ENCODE measurements at places on chromosomes 5 and 9.

DNA sequence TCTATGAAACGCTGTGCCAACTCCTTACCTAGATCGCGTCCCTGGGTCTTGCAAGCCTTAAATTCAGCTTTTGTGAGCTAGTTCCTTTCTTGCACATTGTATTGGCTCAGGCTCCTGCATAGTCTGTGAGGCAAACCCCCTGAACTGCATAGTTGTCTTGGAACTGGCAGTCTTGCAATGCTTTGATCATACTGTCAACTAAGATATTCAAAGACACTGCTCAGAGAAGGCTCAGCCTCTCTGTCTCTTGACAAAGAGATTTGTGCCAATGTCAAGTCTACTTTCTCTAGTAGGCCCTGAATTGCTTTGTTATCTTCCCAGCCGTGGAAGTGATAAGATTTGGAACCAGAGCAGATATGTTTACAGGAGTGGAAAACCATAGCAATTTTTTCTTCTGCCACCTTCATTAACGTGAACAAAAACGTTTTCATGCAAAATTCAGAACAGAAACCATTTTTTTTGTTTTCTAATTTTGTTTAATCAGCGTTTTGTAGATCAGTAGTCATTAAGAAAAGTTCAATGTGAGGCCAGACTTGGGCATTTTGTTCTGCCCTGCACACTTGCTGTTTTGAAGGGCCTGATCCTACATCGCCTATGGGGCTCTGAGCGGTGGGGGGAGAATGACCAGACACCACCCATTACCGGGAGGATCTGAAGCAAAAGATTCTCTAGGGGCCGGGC is 27.6 kb upstream of the ENTREP1 start:
- no peak for DNase-seq

DNA sequence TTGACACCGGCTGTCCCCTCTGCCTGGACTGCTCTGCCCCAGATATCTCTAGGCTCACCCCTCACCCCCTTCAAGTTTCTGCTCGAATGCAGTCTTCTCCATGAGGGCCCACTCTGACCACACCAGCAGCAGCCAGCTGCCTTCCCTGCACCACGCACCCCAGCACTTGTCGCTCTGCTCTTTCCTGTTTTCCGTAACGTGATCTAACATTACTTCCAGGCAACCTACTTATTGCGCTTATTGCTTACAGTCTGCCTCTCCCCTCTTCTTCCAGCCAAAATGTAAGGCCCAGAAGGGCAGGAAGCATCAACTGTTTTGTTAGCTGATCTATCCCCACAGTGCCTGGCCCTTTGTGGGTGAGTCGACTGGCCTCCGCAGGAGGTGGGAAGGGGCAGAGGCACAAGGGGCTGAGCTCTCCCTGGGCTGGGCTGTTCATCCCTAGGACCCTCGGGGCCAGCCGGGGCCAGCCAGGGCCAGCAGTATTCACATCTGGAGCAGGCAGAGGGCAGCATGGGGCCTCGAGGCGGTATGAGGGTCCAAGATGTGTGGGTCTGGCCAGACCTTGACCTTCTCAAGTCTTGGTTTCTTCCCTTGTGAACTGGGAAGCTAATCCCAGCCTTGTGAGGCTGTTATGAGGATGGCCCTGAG is 11.6 kb upstream of the DBN1 start:
- DNase-seq = no peak

GRCh38 chr5:54180630-54181031 is 129.7 kb downstream of the ARL15 start:
- DNase-seq = no peak

DNA sequence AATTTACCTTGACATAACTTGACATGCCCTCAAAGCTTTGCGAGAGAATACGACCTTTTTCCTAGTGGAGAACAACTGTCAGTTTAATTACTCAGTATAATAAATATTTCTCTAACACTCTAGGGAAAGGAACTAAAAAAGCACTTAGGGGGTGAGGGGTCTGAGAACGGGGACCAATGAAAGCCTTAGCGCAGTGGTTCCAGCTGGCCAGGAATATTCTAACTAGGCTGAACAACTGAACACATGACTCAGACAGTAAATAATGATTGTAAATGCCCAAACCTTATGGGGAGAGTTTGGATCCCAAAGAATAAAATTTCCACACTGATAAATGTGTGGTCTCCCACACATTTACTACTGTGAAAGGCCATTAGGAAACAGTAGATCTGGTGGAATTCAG is 14.9 kb downstream of the MYO10 start:
- DNase-seq = no peak

- no peak for DNase-seq
These were observed 14.2 kb downstream of the TCERG1 start for GRCh38 chr5:146461319-146461718.

DNA sequence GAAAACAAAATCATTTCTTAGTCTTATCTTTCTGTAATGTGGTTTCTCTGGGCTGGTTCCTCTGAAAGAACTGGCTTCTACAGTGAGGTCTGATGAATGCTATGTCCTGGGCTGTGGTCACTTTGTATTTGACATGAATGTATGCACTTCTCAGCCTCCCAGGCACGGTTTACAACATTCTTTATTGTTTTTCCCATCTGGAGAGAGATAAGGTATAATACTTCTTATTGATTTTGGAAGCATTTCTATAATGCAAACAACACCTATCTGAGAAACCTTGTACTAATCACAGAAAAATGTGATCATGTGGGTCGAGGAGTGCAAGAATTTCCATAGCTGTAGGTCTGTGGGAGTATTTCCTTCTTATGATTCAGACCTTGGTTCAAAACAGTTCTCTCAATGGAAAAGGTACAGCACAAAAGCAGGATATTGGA is 46.9 kb downstream of the ACTBL2 start:
- DNase-seq = no peak

GRCh38 chr9:37029304-37029775 is 4.7 kb downstream of the PAX5 start:
- DNase-seq = no peak

- no peak for DNase-seq
These were observed 106.5 kb downstream of the STK32A start for GRCh38 chr5:147341345-147341744.

Measured in stimulated activated CD8-positive, alpha-beta memory T cell treated with anti-CD3 and anti-CD28 coated beads, Interleukin-7, amount 100 ng/mL, for 1 hour (primary cell).